ENCODE measurements at places on chromosomes 11 and 22.

DNA sequence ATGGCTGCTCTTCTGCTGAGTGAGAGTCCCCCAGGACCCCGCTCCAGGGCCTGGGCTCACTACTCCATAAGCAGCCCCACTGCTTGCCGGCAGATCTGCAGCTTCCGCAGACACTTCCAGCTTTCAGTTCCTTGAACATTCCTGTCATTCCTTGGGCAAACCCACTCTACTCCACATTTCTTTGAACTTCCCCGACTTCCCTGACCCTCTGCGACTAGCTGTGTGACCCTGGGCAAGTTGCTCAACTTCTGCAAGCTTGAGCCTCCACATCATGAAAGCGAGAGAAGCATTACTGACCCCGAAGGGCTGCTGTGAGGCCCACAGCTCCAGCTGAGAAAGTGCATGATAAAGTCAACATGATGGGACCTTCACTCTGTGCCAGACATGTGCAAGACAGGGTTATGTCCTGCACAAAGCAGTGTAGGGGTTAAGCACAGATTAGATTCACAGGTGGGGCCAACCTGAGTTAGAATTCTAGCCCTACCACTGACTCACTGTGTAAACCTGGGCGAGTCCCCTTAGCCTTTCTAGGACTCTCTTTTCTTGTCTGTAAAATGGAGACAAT is 51.8 kb downstream of the THAP12 start:
- no peak for DNase-seq

DNA sequence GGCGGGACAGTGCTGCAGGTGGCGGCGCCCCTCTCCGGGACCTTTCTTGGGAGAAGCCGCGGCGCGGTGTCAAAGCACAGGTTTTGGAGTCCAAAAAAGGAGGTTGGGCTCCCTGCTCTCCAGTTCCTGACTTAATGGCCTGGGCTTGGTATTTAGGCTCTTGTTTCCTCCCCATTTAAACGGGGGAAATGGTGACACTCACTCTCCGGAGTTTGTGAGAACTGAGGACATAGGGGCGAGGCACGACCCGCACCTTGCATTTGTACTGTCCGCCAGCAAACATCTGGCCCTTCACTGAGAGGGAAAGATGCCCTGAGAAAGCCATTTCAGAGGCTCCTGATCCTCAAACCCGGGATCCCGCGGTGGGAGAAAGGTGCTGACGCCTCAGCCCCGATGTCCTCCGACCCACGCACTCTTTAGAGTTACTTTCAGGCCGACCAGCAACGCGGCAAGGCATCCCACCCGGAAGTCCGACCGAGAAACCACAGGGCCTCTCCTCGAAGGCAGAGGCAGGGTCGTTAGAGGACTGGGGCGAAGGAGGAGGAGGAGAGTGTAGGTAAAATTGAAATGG is 2.9 kb upstream of the WDR74 start:
- DNase-seq = no peak

- peak; percentile 55 for DNase-seq
These were observed 869 bp upstream of the EIF4ENIF1 start for GRCh38 chr22:31490496-31490925.

GRCh38 chr11:2381494-2382128 is 4.5 kb downstream of the CD81 start:
- no peak for DNase-seq

- DNase-seq = no peak
These were observed 75.4 kb upstream of the WNT7B start for GRCh38 chr22:46052331-46052771.

DNA sequence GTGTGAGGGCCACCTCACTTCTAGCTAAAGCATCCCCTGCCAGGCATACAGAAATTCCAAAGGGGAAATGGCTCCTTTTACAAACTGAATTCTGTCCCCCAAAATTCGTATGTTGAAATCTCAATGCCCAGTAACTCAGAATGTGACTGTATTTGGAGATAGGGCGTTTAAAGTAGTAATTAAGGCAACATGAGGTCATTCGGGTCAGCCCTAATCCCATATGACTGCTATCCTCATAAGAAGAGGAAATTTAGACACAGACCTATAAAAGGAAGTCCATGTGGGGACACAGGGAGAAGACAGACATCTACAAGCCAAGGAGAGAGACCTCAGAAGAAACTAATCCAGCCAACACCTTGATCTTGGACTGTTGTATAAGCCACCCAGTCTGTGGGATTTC is 119.1 kb downstream of the CHST1 start:
- DNase-seq = no peak

- no peak for DNase-seq
These were observed 1.2 kb downstream of the DGCR2 start for GRCh38 chr22:19120829-19121630.

GRCh38 chr22:50704510-50705218 is 32.0 kb downstream of the SHANK3 start:
- DNase-seq = no peak

Measured in activated T-helper 1 cell treated with anti-CD3 and anti-CD28 coated beads, Interleukin-12 subunit alpha, Interleukin-12 subunit beta, Interleukin-2, Interleukin-4 antibody, amounts not matched to agents 30 ng/mL and 10 ng/mL and 1 ng/mL, durations not matched to agents 14 hours and 24 hours and 36 hours (primary cell).